ENCODE measurements at places on chromosomes 11 and 22.

DNA sequence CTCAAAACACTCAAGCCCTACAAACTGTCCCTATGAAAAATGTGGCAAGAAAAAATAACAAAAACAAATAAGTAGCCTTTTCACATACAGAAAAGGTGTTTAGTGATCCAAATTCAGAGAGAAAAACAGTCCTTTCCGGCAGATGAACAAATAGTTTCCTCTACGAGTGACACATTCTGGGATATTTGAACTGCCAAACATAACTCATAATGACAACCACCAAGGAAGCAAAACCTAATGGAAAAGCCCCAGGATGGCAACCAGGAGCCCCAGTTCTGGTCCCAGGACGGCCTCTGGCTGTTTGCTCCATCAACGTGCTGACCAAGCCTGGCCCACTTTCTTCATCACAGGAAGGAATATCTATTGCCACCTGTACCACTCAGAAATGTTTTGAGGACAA lies 6.0 kb downstream of the PACSIN2 start:
- DNase-seq = no peak

- DNase-seq = no peak
Observed at GRCh38 chr22:30304495-30305244, 15.4 kb upstream of the CASTOR1 start.

DNA sequence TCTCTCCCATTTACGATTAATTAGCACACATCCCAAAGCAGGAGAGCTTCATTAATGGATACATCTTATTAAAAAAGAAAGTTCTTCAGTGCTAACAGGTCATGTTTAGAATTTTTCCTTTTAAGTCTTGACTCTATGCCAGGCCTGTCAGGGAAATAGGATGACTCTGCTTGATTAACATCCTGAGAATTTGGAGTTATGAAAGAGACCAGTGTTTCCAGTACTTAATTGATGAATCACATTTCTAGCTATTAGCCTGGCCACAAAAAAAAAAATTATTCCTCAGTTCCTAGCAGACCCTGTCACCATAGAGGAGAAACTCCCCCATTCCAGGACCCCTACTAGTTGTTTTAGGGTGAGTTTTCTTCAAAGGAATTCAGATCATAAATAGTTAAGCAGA lies 23.6 kb upstream of the ME3 start:
- DNase-seq = no peak

DNA sequence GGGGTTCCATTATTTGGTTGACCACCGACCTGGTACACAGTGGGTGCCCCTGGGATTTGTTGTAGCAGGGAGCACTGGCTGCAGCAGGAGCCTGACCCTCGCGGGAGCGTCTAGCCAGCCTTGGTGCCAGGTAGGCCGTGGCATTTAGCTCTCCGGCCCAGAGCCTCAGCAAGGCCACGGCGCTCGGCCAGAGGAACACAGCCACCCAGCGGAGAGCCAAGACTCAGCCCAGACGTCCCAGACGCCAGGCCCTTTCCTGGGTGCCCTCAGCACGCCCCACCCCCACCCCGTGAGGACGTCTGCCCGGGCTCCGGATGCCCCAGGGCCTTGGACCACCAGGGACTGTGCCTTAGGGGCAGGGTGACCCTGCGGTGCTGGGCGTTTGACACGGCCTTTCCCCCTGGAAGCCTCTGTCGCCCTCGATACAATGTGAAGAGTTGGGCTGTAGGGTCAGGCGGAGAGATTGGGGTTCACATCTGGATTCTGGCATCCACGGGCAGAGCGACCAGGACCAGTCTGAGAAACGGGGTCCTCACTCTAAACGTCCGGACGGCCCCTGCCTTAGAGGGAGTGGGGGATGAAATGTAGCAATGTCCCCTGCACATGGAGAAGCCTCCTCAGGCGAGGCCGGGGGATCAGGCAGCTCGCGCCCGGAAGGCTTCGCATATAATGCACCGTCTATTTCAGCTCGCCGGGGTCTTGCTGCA lies 99.2 kb upstream of the FGF3 start:
- DNase-seq = no peak

DNA sequence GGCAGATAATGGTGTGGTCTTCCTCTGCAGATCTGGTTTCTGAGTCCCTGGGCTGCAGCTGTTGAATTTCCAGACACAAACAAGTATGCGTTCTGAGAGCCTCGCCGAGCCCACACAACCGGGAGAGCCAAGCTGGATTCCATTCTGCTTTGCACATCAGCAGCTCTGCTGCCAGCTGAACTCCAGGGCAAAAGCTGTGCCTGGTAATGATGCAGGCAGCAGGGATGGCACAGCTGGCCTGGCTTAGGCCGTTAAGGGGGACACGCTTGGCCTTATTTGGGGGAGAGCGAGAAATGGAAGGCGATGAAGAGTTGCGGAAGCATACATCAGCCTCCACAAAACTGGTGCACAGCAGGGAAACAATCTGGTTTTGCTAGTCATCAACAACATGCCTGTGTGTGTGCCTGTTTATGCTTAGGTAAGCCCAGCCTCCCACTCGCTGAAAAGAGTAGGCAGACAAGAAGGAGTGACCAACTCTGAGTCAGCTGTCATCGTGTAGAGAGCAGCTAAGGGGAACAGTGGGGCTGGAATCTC lies 25.1 kb downstream of the ADAMTS8 start:
- DNase-seq = no peak

DNA sequence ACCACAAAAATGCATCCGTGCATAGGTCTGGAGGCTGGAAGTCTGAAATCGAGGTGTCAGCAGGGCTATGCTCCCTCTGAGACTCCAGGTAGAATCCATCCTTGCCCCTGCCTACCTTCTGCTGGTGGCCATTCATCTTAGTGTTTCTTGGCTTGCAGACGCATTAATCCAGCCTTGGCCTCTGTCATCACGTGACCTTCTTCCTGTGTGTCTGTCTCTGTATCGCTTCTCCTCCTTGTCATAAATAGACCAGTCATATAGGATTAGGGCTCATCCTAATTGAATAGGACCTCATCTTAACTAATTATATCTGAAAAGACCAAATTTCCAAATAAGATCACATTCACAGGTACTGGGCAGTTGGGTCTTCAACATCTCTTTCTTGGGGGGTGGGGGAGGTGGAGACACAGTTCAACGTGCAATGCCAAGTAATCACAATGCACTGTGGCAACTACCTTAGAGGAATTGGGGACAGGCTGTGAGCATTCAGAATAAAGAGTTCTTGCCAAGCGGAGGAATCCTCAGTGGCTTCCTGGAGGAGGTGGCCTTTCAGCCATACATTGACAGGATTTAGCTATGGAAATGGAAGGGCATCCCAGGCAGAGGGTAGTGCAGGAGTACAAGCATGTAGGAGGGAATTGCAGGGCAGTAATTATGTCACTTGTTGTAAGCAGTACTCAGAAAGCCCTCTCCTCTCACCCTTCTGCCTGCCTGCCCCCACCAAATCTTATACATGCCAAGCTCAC lies 96.2 kb upstream of the SYT13 start:
- no peak for DNase-seq

- peak; percentile 51 for DNase-seq
Observed at GRCh38 chr22:40177738-40178416, at the start of gene TNRC6B. TNRC6B (plus strand) TSS chr22:40177925; CDS start chr22:40178136, 211 bp downstream.

- no peak for DNase-seq
Observed at GRCh38 chr11:67280341-67280787, 8.7 kb upstream of the ANKRD13D start.

- no peak for DNase-seq
Observed at GRCh38 chr11:8790968-8791367, 108.4 kb downstream of the RPL27A start.

- peak; percentile 53 for DNase-seq
Observed at GRCh38 chr22:37051391-37052385, at the start of gene KCTD17. KCTD17 (plus strand) TSS chr22:37051742; CDS start chr22:37051761, 19 bp downstream.

- DNase-seq = no peak
Observed at GRCh38 chr11:112464949-112465348, 204.3 kb upstream of the PLET1 start.

DNA sequence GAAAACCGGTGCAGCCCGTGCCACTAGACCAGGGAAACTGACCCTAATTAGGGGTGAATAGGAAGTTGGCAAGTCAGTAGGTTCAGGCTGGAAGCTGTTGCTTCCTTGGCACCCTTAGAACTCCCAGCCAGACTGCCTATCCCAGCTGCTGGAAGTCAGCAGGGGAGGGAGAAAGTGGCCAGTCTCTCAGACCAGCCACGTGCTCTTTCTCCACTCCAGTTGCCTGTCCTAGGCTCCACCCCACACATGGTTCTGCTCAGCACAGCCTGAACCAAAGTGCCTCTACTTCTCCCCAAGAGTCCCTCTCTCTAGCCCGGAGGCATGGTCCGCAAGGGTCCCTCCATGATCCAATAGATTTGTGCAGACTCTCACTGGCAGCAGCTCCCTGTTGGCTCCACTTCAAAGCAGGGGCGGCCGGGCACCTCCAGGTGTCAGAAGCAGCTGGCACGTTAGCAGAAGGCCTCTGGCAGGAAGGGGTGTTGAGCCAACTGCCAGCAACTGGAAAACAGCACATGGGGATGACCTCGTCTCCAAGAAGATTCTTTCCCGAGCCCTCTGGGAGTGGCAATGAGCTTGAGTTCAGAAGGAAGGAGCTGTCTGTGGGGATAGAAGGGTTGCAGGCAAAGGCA lies 27.7 kb downstream of the ARFGAP2 start:
- no peak for DNase-seq

GRCh38 chr22:39939830-39940229 lies 20.4 kb upstream of the TMA7B start:
- DNase-seq = peak; percentile 38

GRCh38 chr11:68140496-68141245 lies 19.5 kb upstream of the CHKA start:
- DNase-seq = no peak

DNA sequence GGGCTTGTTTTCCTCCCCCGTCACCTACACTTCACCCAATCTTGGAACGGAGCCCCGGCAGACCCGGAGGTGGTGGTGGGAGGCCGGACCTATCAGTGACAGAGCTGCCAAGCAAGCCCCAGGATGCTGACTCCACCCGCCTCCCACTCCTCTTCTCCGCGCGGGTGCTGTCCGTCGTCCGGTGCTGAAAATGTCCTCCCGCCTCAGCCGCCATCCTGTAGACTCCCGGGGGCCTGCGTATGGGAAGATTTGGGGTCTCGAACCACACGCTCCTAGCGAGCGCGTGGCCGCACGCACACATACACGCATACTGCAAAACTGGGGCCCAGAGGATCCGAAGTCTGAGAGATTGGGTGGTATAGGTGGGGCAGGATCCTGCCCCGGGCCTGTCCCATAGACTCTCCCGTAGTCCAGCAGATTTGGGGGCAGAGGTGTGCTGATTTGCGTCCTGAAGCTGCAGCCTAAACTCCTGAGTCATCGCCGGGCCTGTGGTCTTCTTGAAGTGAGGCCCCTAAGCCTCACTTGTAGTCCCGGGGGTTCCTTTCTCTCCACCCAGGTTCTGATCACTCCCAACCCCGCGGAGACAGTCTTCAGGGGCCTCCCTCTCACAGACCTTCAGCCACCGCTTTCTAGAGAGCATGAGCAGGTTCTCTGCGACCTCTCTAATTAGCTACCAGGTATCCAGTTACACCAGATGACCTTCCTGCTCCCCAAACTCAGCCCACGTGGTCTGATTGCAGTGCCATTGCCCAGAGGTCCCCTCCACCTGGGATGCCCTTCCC lies 796 bp upstream of the YIF1A start:
- DNase-seq = peak; percentile 62

GRCh38 chr11:46315033-46315738 lies 32.1 kb upstream of the DGKZ start:
- peak; percentile 46 for DNase-seq

DNA sequence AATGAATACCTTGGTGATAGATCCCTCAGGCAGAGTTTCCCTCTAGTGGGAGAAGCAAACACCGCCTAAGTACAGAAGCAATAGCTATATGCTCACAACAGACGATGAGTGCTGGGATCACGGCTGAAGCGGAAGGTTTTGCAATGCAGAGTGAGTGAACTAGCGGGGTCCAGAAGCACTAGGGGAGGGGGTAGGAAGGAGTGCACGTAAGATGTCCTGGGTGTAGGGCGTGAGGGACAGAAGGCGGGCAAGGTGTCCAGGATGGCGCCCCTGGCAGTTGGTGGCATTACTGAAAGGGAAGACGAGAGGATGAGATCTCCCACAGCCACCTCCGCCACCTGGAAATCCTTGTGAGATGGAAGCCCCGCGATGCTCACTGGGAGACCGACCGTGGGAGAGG lies 81.0 kb downstream of the ETS1 start:
- no peak for DNase-seq

Data from stimulated activated CD8-positive, alpha-beta memory T cell treated with anti-CD3 and anti-CD28 coated beads, Interleukin-4, amount 100 ng/mL, for 4 hours (primary cell).